CD4-positive, alpha-beta memory T cell (primary cell): ENCODE measurements at places on chromosomes 2 and 18.

GRCh38 chr2:167114018-167114417 lies 225.7 kb downstream of the XIRP2 start:
- DNase-seq, result no peak

GRCh38 chr18:55477499-55477859 lies 110.5 kb downstream of the TCF4 start:
- DNase-seq, result no peak

DNA sequence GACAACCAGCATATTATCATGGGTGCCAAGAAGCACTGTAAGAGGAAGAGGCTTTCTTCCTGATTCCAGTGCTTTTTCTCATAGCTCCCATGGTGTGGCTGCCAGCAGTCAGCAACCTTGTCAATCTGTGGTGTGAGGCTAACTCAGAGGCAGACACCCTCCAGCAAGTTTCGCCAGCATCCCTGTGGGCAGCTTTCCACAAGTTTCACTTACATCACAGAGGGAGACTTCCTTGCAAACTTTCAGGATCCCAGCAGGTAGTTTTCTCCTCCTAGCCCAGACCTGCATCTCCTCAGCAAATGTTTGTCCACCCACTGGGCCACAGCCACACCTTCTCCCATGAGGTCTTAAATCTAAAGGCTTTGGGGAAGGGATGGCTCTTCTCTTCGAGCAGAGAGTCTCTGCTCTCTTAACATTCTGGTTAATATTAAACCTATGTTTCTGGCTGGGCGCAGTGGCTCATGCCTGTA lies 9.1 kb downstream of the DNAH7 start:
- no peak for DNase-seq

DNA sequence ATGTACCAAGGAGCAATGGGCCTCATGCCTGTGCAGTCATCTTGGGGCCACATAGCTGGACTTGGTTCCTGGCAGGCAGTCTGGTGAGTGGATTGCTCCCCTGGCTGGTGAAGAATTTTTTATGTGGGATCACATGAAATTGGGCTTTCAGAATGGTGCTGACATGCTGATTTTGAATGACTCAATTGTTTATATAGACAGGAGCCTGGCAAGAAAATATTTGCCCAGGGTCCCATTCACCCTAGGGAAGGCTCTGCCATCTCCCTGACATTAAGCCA lies 266.9 kb downstream of the DYSF start:
- no peak for DNase-seq

DNA sequence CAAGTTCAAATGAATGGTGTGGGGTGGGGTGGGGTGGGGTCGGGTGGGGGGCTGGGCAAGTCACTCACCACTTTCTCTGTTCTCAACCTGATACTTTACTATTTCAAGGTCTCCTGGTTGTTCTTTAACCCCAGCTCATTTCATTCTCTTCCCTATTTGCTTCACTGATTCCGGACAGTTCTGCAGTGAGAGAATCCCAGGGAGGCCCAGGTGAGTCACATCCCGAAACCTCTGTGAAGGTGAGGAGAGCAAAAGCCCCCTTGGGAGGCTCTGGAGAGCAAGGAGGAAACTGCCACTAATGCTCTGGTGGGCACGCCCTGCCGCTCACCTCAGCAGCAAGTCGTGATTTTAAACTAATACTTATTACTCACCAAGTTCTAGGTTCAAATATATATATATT lies 8.9 kb downstream of the EDAR start:
- DNase-seq, result no peak

DNA sequence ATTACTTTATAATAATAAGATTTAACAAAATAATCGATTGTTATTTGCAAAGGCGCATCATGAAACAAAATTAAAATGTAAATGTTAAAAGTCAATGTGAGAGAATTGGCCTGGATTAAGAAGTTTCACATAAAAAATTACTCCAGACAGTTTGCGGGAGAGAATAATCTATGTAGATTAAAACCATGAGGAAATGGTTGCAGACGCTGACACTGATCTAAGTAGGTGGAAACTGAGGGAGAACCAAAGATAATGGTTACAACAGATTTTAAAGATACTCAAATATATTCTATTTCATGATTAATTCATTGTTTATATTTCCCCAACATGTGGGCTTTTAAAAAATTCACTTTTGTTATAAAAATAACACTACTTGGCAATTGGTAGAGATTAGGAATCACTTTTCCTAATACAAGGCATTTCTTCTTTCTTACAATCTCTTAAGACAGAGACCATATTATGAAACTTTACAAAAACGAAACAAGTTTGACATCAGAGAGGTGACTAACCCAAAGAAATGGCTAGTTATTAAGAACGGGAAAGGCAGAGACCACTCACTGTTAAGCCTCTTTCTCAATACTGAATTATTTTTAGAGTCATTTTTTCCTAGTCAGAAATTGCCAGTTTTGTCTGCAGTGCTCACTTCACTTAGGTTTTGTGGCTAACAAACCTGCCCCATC lies 1.6 kb downstream of the KANSL1L start:
- no peak for DNase-seq

DNA sequence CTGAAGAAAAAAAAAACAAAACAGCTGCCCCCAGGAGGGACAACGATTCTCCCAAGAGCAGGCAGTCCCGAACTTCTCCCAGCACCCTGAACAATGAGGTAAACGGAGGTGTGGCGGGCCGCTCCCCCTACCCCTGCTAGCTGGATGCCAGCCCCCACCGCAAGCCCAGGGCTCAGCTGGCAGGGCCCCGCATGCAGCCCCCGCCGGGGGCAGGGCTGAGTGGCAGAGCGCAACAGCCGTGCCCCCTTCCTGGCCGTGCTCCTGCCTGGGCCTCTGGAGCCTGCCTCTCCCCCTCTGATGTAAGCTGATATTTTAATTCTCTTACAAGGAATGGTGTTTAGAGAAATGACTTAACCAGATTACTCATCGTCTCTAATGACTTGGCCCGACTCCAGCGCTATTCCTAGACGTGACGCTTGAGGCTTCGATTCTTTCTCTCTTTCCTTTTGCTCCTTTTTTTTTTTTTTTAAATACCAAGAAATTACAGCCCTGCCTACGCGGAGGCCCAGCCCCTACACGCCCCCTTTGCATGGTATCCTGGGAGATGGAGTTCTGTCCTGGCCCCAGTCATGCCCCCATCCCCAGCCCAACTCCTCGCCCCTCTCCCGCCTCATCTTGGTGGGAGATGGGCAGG lies 4.6 kb upstream of the ARID5A start:
- peak; percentile 85 for DNase-seq

DNA sequence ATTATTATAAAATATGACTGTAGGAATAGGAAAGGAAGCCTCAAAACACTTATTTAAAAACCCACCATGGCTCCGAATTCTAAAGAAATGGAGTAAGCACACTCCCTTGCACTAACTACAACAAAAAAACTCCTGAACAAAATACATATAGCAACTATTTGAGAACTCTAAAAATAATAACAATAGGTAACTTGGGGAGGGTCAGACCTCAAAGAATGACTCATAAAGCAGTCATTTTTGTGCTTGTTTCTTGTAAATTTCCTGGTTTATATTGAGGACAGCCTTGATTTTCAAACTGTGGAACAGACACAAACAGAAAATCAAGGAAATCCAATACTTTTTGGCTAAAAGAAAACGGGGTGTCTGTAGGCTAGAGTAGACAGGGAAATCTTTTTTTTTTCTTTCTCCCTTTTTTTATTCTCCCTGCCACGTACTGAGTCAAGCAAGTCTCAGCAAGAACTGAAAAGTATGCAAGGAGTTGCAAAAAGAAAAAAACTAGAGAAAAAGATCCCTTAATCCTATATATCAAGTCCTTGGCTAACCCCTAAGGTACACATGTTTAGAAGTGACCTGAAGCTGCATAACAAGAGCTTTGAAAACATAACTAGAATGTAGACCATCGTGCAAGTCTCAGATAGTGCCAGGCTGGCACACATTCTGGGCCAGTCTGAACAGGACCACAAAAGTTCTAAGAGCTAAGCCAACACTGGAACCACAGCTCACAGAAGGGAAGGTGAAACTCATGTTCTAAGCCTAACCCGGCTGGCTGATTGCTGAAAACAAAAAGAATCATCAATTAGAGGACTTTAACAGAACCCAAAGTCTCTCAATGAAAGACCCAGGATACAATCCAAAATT lies 403.1 kb upstream of the LYPD1 start:
- no peak for DNase-seq

DNA sequence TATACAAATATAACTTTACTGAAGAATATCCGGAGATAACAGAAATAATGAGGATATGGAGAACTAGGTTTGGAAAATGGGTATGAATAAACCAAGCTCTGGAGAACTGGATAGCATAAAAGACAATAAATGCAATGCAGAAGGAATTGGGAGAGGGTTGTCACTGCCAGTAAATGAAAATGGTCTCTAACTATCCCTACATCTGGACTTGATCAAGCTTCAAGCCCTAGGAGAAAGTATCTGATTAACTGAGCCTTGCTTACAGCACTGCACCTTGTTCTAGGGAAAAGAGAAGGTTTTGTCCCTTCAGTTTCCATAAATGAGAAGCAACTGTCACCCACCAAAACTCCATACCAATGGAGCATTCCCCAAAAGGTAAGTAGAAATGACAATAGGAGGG lies 514.6 kb upstream of the ZEB2 start:
- no peak for DNase-seq

DNA sequence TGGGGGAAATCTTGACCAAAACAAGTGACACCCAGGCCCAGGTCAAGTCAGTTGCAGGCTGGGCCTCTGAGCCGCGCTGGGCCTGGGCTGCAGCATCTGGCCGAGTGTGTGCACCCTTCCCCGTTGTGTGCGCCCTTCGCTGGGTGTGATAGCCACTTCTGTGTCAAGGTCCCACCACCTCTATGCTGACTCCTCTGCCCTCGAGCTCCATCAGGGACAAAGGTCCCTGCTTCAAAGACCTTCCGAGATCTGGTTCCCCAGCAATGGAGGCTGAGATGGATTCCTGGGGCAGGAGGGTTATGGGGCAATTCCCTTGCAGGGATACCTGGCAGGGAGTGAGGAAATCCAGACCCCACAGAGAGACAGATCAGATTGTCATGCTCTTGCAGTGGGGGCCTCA lies 93.6 kb downstream of the PIEZO2 start:
- no peak for DNase-seq

DNA sequence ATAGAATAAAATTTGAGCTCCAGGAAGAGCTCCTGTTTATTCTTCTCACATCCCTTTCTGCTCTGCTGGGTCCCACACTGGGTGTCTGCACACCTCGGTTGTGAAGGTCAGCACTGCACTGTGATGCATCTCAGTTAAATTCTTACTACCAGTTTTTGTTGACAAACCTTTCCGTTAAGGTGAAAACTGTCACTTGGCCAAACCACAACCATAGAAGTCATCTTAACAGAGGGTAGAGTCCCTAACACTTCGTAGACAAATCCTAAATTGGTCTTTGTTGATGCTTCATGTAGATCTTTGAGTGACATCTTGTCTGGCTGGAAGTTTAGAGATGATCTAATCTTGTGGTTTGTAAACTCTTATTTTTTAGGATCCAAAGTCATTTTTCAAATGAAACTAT lies 167.4 kb upstream of the MAP3K20 start:
- DNase-seq, result no peak

GRCh38 chr18:75478996-75479880 lies 51.7 kb upstream of the SMIM21 start:
- DNase-seq, result peak; percentile 48

- no peak for DNase-seq
These were observed 4.2 kb upstream of the IWS1 start for GRCh38 chr2:127530245-127531140.

GRCh38 chr2:3620834-3621233 lies 25.9 kb downstream of the COLEC11 start:
- DNase-seq, result no peak

DNA sequence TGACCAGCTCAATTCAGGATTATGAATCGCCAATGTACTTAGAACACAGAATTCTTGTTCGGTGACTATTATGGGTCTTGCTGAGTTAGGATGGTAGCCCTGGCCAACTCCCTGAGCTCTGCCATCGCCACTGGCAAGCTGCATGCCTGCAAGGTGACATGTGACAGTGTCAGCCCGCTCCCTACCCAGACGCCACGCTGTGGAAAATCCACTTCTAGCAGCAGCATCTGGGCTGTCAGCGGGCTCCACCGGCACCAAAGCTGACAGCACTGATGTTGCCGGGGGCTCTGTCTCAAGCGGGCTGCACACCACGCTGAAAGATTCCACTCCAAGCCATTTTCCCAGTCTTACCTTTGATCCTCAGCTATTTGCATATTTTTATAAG lies 100.7 kb downstream of the MYT1L start:
- no peak for DNase-seq

DNA sequence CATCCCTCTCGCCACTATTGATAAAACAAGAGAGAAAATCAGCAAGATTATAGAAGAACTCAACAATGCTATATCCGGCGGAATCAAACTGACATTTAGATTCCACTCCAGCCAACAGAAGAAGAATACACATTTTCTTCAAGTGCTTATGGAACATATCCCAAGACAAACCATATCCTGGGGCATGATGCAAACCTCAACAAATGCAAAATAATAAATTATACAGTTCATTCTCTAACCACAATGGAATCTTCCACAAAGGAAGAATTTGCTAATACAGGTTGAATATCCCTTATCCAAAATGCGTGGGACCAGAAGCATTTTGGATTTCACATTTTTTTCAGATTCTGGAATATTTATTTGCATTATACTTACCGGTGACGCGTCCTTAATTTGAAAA lies 51.4 kb upstream of the YPEL5 start:
- DNase-seq, result no peak

- DNase-seq, result no peak
These were observed 115.0 kb upstream of the RBMS1 start for GRCh38 chr2:160608599-160608998.

- DNase-seq, result no peak
These were observed 40.9 kb downstream of the CLASP1 start for GRCh38 chr2:121608367-121608766.

DNA sequence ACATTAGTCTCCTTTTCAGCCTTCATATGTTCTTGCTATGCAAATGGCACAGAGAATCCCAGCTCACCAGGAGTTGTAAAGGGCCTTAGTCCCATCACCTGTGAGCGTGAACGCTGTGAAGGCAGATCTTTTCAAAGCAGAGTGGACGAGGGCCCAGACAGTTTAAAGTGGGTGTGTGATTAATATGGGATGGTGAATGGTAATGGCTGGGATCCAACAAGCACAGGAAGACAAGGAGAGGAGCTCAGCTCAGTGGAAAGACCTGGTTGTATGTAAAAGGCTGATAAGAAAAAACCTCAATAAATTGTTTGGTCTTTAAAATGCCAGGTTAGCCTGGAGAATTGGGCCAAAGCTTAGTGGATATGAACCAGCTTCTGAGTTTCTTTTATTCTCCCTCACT lies 326.2 kb downstream of the NYAP2 start:
- no peak for DNase-seq

GRCh38 chr2:134558208-134558830 lies 160.5 kb downstream of the TMEM163 start:
- no peak for DNase-seq

DNA sequence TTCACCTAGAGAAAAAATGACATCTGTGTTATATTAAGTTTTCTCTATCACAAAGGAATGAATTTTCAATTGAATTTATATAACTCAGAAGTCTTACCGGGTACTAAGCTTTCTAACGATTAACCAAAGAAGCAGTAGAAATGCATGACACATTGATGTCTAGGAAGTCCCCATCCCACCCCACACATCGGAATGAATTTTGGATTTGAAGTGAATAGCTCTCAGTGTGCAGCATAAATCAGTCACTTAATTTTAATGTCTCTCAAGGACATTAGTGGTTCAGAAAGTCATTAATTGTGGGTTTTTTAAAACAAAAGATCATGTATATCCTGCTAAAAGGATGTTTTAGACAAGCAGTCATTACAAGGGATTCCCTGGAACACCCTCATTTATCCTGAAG lies 141.4 kb upstream of the PIEZO2 start:
- no peak for DNase-seq
